ENCODE measurements at places on chromosomes 3 and 15.

DNA sequence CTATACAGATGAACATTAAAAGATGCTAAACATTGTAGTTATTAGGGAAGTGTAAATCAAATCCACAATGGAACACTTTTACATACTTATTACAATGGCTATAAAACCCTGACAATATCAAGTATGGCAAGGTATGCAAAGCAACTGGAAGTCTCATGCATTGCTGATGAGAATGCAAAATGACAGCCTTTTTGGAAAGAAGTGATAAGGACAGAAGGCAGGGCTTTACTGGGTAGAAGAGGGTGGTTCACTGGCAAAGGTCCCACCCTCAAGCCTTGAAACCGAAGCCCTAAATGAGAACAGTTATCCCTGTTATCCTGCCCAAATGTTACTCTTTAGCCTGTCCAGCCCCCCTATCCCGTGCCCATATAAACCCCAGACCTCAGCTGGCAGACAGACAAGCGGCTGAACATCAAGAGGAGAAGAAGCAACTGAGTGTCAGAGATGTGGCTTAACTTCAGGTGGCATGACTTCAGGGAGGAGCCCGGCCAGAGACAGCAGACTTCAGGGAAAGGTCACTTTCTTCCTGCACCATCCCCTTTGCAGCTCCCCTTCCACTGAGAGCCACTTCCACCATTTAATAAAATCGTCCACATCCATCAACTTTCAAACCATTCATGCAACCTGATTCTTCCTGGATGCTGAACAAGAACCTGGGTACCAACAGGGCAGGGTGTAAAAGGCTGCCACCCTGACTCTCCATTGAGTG is 732 bp upstream of the GCSAM start:
- DNase-seq = no peak

DNA sequence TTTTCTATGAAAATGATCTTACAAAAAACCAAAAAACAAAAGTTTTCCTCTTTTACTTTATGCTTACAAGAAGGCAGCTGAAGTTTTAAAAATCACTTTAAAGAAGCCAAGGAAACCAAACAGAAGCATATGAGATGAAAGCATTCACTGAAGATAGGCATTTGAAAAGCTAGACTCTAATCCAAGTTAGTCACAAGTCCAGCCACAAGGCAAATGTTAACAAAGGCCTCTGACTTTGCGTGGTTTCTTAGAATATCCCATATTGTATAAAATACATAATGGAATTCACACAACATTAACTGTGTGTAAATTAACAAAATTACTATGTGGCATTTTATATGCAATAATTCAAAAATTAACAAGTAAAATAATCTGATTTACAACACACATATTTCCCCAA is 17.7 kb downstream of the MRPL3 start:
- no peak for DNase-seq

- no peak for DNase-seq
Observed at GRCh38 chr15:101543926-101544612, 54.6 kb upstream of the PCSK6 start.

DNA sequence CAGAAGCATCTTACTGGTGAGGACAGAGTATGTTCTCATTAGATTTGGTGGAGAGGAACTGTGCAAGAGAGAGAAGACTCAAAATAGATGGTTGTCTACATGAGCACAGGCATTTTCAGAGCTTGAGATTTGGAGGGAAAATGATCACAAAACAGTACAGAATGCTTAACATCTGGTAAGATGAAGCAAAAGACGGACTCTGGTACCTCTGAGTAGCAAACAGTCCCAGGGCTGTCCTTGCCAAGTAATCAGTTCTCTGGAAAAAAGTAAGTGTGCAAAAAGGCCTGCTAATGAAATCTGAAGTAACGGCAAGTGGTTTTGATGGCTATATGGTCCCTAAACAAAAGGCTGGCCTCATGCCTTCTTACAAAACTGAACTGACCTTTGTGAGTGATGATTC is 414.2 kb downstream of the CNTN4 start:
- DNase-seq = no peak

- DNase-seq = no peak
Observed at GRCh38 chr3:196634829-196635228, 4.7 kb upstream of the NRROS start.

- no peak for DNase-seq
Observed at GRCh38 chr3:118564800-118565199, 469.8 kb downstream of the IGSF11 start.

All from stimulated activated CD8-positive, alpha-beta memory T cell treated with anti-CD3 and anti-CD28 coated beads, Interleukin-7, amount 100 ng/mL, for 1 hour (primary cell).